ENCODE measurements at places on chromosomes 13 and 19.

GRCh38 chr13:27792393-27793218 is at the start of gene GSX1:
GSX1 (plus strand) TSS chr13:27792483; CDS start chr13:27792691, 208 bp downstream.
- DNase-seq, result peak; percentile 27

DNA sequence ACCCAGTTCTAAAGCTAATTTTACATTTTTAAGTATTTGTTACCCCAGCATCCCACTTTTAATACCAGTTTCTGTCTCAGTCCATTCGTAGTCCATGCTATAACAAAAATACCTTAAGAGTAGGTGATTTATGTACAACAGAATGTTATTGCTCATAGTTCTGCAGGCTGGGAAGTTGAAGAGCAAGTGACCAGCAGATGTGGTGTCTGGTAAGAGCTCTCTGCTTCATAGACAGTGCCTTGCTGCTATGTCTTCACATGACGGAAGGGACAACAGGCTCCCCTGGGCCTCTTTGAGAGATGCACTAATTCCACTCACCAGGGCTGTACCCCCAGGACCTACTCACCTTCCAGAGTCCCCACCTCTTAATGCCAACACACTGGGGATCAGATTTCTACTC is 96.6 kb downstream of the COL4A2 start:
- DNase-seq, result no peak

DNA sequence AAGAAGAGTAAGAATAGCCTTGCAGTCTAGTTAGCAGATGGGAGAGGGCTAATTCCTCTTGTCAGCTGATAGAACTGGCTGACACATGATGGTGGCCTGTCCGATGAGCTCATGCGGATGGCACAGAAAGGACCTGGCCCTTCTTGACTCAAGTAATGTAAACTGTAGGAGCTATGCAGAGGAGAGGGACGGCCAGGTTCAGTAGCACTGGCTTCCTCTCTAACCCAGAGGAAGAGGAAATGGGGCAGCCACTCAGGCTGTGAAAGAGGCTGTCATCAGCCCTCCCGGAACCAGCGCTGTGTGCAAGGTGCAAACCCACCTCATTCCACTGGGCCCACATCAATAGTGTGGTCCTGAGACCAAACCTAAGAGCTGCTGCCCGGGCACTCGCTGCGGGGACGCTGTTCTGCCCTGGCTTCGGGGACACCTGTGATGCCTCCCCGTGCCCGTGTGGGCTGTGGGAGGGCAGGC is 30.8 kb upstream of the USE1 start:
- DNase-seq, result peak; percentile 7

DNA sequence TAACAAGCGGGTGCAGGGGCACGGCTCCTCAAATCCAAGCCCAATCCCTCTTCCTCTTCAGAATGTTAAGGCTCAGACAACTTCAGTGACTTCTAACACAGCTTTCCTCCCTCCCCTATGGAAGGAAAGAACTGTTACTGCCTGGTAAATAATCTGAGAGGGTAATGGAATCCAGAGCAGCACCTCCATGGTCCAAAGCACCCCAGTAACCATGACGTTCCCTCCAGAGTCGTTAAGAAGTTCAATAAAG is 969 bp downstream of the AKT2 start:
- no peak for DNase-seq

GRCh38 chr13:45021250-45021649 is 31.9 kb downstream of the GPALPP1 start:
- DNase-seq, result no peak

- no peak for DNase-seq
These were observed 402.7 kb downstream of the IRS2 start for GRCh38 chr13:109383683-109384082.

- no peak for DNase-seq
These were observed 671 bp upstream of the SLC46A3 start for GRCh38 chr13:28719227-28720055.

DNA sequence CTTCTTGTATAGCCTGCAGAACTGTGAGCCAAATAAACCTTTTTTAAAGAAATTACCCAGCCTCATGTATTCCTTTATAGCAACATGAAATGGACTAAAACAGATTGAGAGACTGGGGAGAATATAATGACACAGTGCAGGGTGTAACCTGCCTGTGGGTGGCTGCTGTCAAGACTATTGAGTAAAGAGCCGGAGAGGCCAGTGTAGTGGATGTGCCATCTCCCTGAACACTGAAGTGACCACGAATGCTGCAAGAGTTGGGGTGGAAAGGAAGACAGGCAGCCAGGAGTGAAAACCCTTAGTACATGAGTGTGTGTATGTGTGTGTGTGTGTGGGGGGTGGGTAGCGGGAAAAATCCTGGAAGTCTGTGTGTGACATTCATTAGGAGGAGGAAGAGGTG is 55.2 kb upstream of the FLT1 start:
- DNase-seq, result no peak

GRCh38 chr13:61965756-61966155 is 550.1 kb upstream of the PCDH20 start:
- DNase-seq, result no peak

DNA sequence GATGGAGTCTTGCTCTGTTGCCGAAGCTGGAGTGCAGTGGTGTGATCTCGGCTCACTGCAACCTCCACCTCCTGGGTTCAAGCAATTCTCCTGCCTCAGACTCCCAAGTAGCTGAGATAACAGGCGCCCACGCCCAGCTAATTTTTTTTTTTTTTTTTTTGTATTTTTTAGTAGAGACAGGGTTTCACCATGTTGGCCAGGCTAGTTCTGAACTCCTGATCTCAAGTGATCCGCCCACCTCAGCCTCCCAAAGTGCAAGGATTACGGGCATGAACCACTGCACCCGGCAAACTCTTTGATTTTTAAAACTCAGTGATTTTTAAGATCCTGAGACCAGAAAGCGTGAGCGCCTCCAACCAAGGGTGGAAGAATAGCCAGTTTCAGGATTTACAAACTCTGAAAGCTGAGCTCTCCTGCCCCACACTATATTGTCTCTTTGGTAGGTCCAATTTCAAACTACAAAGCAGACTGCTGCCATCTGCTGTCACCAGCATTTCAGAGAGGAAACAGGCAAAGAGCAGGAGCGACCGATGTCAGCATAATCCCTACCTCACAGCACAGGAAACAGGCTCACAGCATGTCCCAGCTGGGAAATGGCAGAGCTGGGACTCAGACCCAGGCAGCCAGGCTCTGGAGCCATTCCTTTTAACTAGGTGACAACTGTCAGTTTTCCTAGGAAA is 9.2 kb downstream of the NOSIP start:
- peak; percentile 64 for DNase-seq

DNA sequence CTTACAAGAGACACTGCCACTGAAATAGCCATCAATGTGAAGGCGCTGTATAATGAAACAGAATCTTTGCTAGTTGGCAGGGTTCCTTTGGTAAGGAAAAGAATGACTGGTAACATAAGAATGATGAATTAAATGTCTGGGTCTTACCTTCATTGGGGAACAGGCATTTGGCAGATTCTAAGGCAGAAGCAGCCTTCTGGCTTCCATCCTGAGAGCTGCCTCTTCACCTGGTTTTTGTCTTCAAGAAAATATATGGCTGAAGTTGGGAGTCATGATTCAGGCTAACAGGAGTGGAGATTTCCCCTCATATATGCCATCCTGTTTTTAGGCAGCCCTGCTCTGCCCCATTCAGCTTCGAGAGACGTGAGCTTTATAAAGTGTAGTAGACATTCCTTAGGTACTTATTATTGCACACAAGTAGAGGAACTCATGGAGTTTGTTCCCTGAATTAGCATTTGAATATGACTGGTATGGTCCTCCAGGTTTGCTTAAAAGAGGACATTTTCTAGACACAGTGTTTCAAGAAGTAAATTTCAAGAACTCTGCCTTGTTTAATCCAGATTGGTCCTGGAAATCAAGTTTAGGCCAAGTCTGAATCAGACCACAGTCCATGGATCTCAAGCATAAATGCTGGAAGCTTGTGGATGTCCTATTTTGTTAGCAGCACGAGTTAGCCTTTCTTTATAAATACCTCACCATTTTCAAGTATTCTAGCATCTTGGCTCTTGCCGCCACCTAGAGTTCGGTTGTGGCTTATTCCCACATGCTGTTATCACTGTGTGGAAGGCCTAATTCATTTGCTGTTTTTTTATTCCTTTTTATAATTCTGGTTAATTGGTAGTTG is 56.2 kb upstream of the AKAP11 start:
- peak; percentile 37 for DNase-seq

- DNase-seq, result no peak
These were observed at the start of gene ADM5 for GRCh38 chr19:49689133-49690078. ADM5 (plus strand) TSS chr19:49689594; CDS start chr19:49689838, 244 bp downstream.

- DNase-seq, result no peak
These were observed 18.6 kb downstream of the NALCN start for GRCh38 chr13:101397742-101398141.

DNA sequence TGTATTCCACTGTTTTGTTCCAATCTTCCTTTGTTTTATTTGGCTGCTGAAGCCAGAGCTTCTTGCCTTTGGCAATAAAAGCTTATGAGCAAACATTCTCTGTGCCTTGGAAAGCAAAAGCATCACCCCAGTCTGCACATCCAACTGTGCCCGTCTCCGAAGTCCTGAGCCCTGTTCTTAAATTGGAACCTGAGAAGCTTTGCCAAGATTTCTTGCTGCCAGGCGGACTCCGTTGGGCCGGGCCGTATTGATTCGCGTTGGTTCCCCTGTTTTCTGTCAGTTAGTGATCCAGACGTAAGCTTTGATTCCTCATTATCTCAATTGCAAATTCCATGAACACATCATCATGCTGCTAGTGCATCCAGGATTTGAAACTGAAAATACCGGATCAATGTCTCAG is 793.0 kb downstream of the OLFM4 start:
- no peak for DNase-seq

All from KBM-7 (cell line).